ENCODE measurements at places on chromosomes 3 and 15. TPM values are rescaled to one million over a fixed set of nuclear protein-coding genes. Genes with fewer than 3 reads are reported as not detected.

The TPRA1 gene
- 48.8 TPM for total RNA-seq

The HTR3E gene
- not detected for total RNA-seq

The IL20RB gene
- total RNA-seq = 183 TPM

The TWF2 gene
- 51.0 TPM for total RNA-seq

The KLF15 gene
- total RNA-seq = 3.4 TPM

The FSTL1 gene
- total RNA-seq = 122 TPM

The WWTR1 gene
- 21.6 TPM for total RNA-seq

The PRR23A gene
- not detected for total RNA-seq

The BNIP2 gene
- total RNA-seq = 164 TPM

The IGF2BP2 gene
- 67.6 TPM for total RNA-seq

The CRABP1 gene
- total RNA-seq = not detected

The MFAP1 gene
- 38.1 TPM for total RNA-seq

The KIF7 gene
- 2.7 TPM for total RNA-seq

The ACTC1 gene
- not detected for total RNA-seq

The GATA2 gene
- total RNA-seq = not detected

The IMPG2 gene
- 0.14 TPM for total RNA-seq

The PTPRG gene
- total RNA-seq = 34.7 TPM

The SLC28A2 gene
- total RNA-seq = not detected

All from nasal cavity respiratory epithelium epithelial cell of viscerocranial mucosa (primary cell).